Hematopoietic multipotent progenitor cell (in vitro differentiated cells): ENCODE measurements at places on chromosomes 6 and 20.

- DNase-seq = no peak
These were observed 20.7 kb upstream of the ASIP start for GRCh38 chr20:34220561-34220960.

DNA sequence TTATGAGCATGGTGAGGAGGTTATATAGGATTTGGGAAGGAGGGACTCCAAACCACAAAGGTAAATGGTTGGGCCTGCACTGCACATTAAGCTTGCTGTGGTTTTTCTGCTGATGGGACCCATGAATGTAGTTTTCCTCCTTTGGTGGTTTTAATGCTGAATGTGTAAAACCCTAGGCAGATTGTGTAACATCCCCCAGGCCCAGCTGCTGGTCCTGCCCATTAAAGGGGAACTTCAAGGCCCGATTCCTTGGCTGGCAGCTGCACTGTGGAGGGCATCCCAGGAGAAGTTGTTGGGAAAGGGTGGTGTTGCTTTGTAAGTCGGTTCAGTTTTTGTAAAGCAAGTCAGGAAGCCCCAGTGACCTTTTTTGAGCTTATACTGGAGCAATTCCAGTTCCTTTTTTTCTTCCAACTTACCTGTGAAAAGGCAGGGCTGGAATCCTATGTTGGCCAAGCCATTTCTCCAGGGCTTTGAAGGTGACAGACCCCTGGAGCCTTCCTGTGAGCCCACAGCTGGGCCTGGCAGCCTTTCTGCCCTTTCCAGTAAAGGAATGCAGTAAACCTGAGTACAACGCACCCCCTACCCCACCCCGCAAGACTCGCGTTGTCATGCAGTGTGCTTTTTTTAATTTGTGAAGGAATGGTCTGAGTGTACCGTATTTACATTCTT is 43.1 kb upstream of the NAA20 start:
- peak; percentile 43 for DNase-seq

GRCh38 chr6:148415511-148416260 is 73.0 kb downstream of the SASH1 start:
- no peak for DNase-seq

DNA sequence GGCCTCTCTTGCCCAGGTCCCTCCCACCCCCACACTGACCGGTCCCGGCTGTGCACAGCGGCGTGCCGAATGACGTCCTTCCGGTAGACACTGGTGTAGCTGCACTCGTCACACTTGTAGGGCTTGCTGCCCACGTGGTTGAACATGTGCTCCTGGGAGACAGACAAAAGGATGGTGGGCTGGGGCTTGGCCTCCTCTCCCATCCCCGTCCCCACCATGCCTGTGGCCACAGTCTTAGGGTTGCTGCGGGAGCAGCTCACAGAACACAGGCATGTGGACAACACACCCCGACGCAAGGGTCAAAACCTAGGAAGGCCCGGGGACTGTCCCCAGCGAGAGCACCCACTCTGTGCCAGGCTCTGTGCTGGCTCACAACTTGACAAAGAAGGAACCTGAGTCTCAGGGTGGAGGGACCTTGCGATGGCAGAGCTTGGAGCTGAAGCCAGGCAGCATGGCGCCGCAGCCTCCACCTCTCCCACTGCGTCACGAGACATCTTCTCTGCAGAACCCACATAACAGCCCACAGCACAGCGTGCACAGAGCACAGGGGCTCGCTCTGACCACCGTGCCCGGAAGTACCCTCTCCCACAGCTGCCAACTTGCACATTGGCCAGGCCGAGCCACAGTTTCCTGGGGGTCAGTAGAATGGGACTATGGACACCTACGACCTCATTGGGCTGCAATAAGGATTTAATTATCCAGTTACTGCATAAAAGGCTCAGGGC is 9.8 kb downstream of the ZNF335 start:
- DNase-seq = no peak

- DNase-seq = no peak
These were observed 163.2 kb upstream of the JARID2 start for GRCh38 chr6:15082708-15083107.

GRCh38 chr20:43690943-43691598 is 24.2 kb downstream of the MYBL2 start:
- no peak for DNase-seq

- DNase-seq = peak; percentile 56
These were observed 14.0 kb downstream of the IGF2R start for GRCh38 chr6:159982731-159983506.
